ENCODE measurements at places on chromosomes 1 and 21. TPM values are rescaled to one million over a fixed set of nuclear protein-coding genes. Genes with fewer than 3 reads are reported as not detected.

- no peaks in the 10 kb centered on the region for H3K4me1 ChIP-seq
- H3K27me3 ChIP-seq, result no peaks in the 10 kb centered on the region
- DNase-seq, result no peak
- no peak overlapping the region for H3K27ac ChIP-seq
- no peaks in the 10 kb centered on the region for H3K36me3 ChIP-seq
- H3K4me3 ChIP-seq, result no peak overlapping the region
Measured at GRCh38 chr1:157469752-157470675, 82.3 kb downstream of the FCRL5 start.

DNA sequence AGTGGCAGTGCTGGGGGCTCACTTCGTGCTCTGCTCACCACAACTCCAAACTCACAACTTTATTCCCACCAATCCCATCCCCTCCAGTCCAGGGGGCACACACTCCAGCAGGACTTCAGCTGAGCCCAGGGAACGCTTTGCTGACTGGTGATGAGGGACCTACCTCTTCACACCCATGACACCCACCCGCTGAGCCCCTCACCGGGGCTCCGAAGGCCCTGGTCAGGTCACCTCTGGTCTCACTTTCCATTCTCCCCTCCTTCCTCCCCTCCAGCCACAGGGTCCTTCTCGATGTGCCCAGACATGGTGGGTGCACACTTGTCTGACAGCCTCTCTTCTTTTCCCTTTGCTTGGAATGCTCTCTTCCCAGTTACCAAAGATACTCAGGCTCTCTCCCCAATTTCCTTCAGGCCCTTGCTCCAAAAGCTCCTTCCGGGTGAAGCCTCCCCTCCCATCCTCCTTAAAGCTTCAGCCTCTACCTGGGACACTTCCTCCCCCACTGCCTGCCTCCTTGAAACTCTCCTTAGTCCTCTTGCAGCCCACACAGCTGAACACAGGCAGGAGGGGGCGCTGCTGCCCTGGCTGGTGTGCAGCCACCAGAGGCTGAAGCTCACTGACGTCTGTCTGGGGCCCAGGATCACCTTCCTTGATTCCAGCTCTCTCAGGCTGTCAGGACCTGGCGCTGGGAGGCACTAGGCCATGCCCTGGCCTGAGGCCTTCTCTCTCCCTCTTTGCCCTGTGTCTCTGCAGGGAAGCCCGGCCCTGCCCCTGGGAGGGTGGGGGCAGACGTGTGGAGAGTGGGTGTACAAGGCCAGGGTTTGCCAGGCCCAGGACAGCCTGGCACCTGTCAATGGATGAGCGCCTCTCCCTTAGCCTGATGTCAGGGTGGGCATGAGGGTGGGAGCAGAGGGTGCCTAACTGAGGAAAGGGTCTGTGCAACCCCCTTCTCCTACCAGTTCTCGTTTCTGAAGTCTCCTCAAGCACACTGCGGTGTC, 1.6 kb downstream of the KCNE1 start:
- no peak overlapping the region for H3K27ac ChIP-seq
- H3K4me3 ChIP-seq, result no peak overlapping the region
- H3K27me3 ChIP-seq, result no peaks in the 10 kb centered on the region
- no peaks in the 10 kb centered on the region for H3K4me1 ChIP-seq
- no peak for DNase-seq

DNA sequence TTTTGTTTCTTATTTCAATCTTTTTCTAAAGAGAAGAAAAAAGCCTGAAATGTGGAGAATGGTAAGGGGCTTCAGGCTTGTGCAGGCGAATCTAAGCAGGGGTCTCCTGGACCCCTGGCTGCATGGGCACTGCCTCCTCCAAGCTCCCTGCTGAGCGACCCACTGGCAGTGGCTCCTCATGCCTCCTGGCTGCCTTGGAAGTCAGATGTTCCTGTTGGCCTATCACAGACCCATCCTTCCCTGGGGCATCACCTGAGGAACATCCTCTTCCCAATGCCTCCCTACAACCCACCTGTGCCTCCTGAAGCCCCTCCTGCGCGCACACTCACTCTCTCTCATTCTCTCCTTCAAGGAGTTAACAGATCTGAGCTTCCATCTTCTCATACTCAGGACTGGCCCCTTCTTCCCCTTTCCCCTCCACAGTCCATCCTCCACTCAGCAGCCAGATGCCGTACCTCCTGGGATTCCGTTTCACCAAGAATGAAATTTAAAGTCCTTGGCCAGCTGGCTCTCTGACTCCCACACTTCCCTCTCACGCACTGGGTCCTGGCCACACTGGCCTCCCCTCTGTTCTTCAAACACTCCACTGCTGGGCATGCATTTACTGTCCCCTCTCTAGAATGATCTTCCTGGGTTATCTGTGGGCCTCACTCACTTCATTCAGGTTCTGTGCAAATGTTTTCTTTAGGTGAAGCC, 41.7 kb downstream of the AZIN2 start:
- H3K4me3 ChIP-seq, result no peak overlapping the region
- DNase-seq, result no peak
- H3K27me3 ChIP-seq, result no peaks in the 10 kb centered on the region

GRCh38 chr1:201298396-201299381, 15.4 kb downstream of the PKP1 start:
- H3K4me1 ChIP-seq, result peaks cover 6% of the 10 kb centered on the region
- H3K36me3 ChIP-seq, result no peaks in the 10 kb centered on the region
- no peak overlapping the region for H3K4me3 ChIP-seq
- H3K27ac ChIP-seq, result no peak overlapping the region

- H3K4me1 ChIP-seq, result no peaks in the 10 kb centered on the region
- DNase-seq, result no peak
- no peak overlapping the region for H3K27ac ChIP-seq
- H3K27me3 ChIP-seq, result no peaks in the 10 kb centered on the region
Measured at GRCh38 chr1:76129731-76130130, 55.2 kb downstream of the ST6GALNAC3 start.

DNA sequence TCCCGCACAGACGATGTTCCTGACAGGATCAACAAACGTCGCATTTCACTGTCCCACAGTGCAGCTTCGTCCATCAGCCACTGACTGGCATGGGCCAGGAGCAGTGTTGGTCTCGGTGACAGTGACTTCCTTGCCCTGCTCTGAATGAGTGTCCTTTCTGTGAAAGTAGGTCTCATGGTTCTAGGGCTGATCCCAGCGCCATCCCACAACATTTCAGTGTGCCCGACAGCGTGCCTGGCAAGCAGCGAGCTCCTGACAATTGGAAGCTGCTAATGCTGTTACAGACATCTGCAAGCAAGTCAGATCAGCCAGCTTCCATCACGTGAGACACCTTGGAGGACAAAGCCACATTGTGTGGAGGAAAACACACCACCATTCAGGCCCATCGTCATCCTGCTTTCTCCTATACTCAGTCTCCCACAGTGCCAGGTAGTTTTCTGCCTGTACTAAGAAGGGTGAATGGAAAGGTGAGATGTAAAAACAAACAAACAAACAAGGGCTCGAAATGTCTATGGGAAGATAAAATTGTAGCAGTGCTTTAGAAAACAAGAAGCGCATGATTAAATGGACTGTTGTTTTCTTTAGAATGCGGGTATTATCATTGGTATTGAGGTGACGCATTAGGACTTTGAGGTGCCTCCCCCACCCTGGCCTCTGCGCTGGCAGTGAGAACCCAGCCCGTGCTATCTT, 21.9 kb downstream of the ERRFI1 start:
- DNase-seq, result no peak
- H3K27ac ChIP-seq, result peak overlapping the region; percentile 72
- peaks cover 2% of the 10 kb centered on the region for H3K36me3 ChIP-seq

DNA sequence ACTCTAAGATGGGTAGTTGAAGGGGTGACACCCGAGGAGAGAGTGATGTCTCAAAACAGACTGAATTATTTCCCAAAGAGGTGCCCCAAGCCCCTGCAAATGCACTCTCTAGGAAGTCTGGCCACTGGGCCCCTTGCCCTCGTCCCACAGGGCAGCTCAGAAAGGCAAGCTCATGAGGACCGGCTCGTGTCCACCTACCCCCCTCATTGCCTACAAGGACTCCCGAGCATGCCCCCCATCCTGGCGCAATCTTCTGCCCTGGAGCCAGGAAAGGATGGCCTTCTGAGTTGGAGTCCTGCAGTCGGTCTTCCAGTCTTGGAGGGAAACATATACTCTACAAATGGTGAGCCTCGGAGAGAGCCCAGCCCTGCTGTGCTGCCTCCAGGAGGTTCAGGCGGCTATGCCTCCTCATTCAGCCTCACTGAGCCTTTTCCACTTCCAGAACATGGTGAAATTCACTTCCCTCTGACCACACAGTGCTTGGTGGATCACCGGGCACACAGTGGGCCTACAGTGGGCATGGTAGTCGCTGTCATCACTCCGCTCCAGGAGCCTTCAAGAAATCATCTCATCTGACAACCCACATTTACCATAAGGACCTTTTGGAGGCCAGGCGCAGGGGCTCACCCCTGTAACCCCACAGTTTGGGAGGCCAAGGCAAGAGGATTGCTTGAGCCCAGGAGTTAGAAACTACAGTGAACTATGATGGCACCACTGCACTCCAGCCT, 5.8 kb upstream of the WNT3A start:
- no peak overlapping the region for H3K4me3 ChIP-seq
- no peaks in the 10 kb centered on the region for H3K4me1 ChIP-seq
- no peaks in the 10 kb centered on the region for H3K36me3 ChIP-seq
- peaks cover 33% of the 10 kb centered on the region for H3K27me3 ChIP-seq
- no peak for DNase-seq

DNA sequence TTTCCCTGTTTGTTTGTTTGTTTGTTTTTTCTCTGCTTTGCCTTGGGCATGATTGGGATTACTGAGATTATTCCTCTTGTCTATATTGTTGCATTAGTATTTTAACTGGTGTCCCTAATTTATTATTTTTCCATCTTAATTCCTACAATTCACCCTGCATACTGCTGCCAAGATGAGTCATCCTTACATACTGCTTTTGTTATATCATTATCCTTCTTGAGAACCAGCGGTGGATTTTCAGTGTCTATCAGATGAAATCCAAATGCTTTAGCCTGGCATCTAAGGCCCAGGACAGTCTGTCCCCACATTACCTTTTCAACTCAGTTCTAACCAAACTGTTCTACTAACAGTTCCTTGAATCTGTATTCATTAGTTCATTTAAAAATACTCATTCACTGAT, 101.7 kb downstream of the OLFML2B start:
- H3K36me3 ChIP-seq, result no peaks in the 10 kb centered on the region
- DNase-seq, result peak; percentile 66
- H3K27ac ChIP-seq, result peak overlapping the region; percentile 55
- H3K4me3 ChIP-seq, result no peak overlapping the region

GRCh38 chr1:214623430-214623829, 20.4 kb downstream of the CENPF start:
- H3K4me3 ChIP-seq, result no peak overlapping the region
- DNase-seq, result no peak
- no peak overlapping the region for H3K27ac ChIP-seq
- no peaks in the 10 kb centered on the region for H3K27me3 ChIP-seq
- peaks cover 28% of the 10 kb centered on the region for H3K36me3 ChIP-seq

- no peaks in the 10 kb centered on the region for H3K27me3 ChIP-seq
- H3K4me1 ChIP-seq, result no peaks in the 10 kb centered on the region
- no peak for DNase-seq
- no peaks in the 10 kb centered on the region for H3K36me3 ChIP-seq
Measured at GRCh38 chr1:165161130-165161529, 195.4 kb downstream of the LMX1A start.

- DNase-seq, result no peak
- H3K4me1 ChIP-seq, result no peaks in the 10 kb centered on the region
- H3K27me3 ChIP-seq, result no peaks in the 10 kb centered on the region
- no peaks in the 10 kb centered on the region for H3K36me3 ChIP-seq
- H3K4me3 ChIP-seq, result no peak overlapping the region
- no peak overlapping the region for H3K27ac ChIP-seq
Measured at GRCh38 chr21:29416268-29416667, 117.5 kb downstream of the BACH1 start.

DNA sequence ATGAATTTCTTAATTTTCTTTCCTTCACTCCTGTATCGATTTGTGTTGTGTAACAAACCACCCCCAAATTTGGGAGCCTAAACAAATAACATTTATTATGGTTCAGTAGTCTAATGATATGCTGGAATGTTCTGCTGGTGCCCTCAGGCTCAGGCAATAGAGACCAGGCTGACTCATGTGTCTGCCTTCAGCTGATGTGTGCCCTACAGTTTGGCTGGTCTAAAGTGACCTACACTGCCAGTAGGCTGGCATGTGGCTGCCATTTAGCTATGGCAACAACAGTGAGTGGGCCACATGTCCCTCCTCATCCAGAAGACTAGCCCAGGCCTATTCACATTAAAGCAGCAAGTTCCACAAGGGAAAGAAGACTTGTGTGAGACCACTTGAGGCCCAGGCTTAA, 115.8 kb downstream of the PTPRC start:
- no peak for DNase-seq
- H3K27me3 ChIP-seq, result no peaks in the 10 kb centered on the region

GRCh38 chr1:25985670-25986069, 12.2 kb downstream of the PAFAH2 start:
- DNase-seq, result no peak
- H3K4me3 ChIP-seq, result no peak overlapping the region
- H3K4me1 ChIP-seq, result no peaks in the 10 kb centered on the region
- H3K27me3 ChIP-seq, result no peaks in the 10 kb centered on the region
- H3K27ac ChIP-seq, result no peak overlapping the region

DNA sequence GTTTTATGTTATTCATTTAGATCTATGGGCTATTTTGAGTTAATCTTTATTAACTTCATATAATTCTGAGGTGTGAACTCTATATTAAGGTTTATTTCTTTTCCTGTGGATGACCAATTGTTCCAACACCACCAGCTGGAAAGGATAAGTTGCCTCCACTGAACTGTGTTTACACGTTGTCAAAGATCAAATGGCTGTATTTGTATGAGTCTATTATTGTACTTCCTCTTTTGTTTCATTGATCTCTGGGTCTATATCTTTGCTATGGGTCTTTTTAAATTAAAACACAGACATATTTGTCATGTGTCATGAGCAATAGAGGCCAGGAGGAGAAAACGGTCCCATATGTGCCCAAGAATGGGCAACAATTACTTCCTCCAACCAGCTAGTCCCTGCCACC, 5.2 kb upstream of the MAB21L3 start:
- H3K4me3 ChIP-seq, result no peak overlapping the region
- H3K27ac ChIP-seq, result no peak overlapping the region
- H3K27me3 ChIP-seq, result no peaks in the 10 kb centered on the region
- no peak for DNase-seq

GRCh38 chr1:6832531-6833188, 47.4 kb downstream of the CAMTA1 start:
- no peak for DNase-seq
- no peak overlapping the region for H3K4me3 ChIP-seq
- H3K27ac ChIP-seq, result no peak overlapping the region
- H3K36me3 ChIP-seq, result peaks cover 3% of the 10 kb centered on the region

GRCh38 chr1:41812051-41812450, 106.7 kb downstream of the HIVEP3 start:
- peak overlapping the region; percentile 90 for H3K27ac ChIP-seq
- peaks cover 22% of the 10 kb centered on the region for H3K4me1 ChIP-seq
- peak; percentile 61 for DNase-seq
- H3K4me3 ChIP-seq, result no peak overlapping the region

The TMEM35B gene
- total RNA-seq, result 17.0 TPM

The MAB21L3 gene
- total RNA-seq, result 0.34 TPM

The GUCA2A gene
- not detected for total RNA-seq

The WNT9A gene
- total RNA-seq, result 4.1 TPM

The LORICRIN gene
- total RNA-seq, result not detected

All from astrocyte (in vitro differentiated cells and primary cell).